MM.1S (cell line): ENCODE measurements at places on chromosomes 5 and 9.

DNA sequence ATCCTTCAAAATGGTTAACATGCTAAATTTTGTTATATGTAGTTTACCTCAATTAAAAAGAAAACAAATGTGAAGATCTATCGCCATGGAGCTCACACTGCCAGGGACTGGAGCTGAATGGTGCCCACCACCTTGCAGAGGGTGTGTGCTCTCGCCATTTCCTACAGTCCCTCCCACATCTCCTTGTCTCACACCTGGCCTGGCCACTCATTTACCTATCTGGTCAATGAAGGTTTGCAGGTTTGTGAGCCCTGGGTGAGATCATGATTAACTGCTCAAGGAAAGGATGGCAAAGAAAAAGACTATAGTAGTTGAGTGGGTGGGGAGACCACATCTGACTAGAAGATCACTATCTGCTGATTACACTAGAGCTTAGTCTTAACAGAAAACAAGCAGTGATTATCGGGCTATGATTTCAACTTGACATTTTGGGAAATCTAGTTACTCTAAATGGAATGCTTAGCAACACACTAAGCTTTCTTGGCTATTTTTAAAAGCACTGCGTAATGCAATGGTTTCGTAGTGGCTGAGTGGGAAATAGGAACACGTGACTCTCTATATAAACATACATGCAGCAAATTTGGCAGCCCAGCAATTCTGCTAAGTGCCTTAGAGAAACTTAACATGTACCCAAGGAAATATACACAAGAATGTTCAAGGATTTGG, 27.3 kb downstream of the PUM3 start:
- DNase-seq: no peak

- DNase-seq: no peak
Measured at GRCh38 chr5:127024821-127025220, 5.5 kb downstream of the MARCHF3 start.

DNA sequence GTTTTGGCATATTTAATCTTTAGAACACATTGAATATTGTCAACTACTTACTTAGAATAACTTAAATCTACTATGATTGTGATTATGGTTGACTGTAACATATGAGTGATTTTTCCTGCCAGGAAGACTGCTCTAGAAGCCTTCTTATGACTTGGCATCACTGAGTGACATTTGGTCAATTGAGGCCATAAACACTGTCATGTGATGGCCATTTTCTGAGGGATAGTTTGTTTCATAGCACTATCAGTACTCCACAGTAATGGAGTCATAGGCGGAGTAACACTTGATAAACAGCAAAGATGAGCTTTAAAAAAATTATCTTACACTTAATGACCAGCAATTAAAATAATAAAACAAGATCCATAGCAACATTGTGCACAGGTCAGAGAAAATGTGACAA, 31.0 kb downstream of the C9orf40 start:
- DNase-seq: no peak

DNA sequence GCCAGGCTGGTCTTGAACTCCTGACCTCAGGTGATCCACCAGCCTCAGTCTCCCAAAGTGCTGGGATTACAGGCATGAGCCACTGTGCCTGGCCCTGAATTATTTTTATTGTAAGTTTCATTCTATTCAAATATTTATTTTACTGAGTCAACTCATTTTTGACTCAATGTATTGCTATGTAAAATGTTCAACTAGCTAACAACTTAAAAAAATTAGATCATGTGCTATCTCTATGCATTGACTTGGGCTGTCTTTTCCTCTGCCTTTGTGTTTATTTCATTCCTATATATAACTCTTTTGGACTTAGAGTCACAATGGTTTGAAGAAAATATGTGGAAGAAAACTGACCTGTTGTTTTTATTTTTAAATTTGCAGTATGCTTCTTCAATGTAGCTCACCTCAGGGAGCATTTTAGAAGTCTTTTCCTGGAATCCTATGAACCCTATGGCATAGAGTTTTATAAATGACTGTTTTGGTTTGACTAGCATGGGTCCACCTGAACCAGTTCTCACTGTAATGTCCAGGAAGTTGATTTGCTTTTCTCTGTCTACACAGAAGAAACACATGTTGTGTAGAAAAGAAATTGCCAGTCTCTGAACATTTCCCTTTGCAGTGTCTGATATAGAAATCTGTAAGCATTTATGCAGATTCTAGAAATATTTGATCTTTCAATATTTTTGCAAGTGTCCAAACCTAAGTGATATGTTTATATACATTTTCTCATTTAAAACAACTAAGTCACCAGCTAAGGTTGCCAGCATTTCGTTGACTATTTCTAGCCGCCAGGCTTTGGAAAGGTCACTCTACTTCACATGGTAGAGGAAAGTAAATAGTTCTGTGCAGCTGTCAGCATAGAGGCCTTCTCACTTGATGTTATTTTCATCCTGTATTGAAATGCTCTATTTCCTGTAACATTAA, 138.8 kb downstream of the PCSK1 start:
- no peak for DNase-seq

DNA sequence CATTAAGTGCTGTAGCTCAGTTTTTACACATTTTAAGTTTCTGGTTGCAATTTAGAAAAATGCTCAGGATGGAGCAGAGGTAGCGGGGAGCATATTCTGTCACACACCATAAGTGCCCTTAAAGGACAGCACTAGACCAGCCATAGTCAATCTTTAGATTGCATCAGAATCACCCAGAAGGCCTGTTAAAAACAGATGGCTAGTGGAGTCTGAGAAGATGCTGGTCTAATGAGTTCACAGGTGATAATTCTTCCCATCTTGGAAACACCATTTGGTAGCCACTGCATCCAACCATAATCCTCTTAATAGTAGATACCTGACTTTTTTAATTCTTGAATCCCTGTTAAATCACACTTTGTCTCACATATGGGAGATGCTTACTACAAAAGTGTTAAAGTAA, 113.2 kb downstream of the CDH18 start:
- no peak for DNase-seq

- no peak for DNase-seq
Measured at GRCh38 chr9:95813923-95814322, 61.6 kb upstream of the ERCC6L2 start.

- no peak for DNase-seq
Measured at GRCh38 chr9:109945573-109945972, 165.6 kb downstream of the PALM2AKAP2 start.

GRCh38 chr5:5588887-5589826, 166.7 kb downstream of the ICE1 start:
- DNase-seq: no peak

- DNase-seq: no peak
Measured at GRCh38 chr9:127872369-127873222, 4.9 kb downstream of the AK1 start.
